ENCODE measurements at places on chromosomes 16 and 17.

GRCh38 chr17:21289902-21290571, 5.5 kb downstream of the MAP2K3 start:
- DNase-seq = no peak

GRCh38 chr17:49344914-49345313, 17.1 kb downstream of the ZNF652 start:
- DNase-seq = no peak

DNA sequence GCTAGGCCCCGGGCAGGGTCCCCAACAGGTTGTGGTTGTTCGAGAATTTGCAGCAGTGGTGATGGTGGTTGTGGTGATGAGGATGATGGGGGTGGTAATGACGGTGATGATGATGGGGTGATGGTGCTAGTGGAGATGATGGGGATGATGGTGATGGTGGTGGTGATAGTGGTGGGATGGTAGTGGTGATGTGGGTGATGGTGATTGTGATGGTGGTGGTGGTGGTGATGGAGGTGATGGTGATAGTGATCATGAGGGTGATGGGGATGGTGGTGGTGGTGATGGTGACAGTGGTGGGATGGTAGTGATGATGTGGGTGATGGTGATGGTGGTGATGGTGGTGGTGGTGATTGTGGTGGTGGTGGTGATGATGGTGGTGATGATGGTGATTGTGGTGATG, 343.3 kb downstream of the SEC14L1 start:
- DNase-seq = no peak

GRCh38 chr16:65059406-65059980, 62.4 kb downstream of the CDH11 start:
- no peak for DNase-seq

DNA sequence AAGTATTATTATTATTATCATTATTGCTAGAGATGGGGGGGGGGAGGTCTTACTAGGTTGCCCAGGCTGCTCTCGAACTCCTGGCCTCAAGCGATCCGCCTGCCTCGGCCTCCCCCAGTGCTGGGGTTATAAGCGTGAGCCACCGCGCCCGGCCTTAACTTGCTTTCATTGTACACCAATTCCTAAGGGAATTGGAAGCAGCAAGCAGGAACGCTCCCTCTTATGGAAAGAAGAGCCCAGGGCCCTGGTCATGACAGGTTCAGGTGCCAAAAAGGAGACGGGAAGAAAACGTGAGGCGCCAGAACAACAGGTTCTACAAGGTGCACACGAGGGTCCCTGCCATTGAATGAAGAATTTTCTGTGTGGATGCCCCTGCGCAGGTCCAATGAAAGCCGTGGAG, 540 bp upstream of the RPL38 start:
- DNase-seq = no peak

DNA sequence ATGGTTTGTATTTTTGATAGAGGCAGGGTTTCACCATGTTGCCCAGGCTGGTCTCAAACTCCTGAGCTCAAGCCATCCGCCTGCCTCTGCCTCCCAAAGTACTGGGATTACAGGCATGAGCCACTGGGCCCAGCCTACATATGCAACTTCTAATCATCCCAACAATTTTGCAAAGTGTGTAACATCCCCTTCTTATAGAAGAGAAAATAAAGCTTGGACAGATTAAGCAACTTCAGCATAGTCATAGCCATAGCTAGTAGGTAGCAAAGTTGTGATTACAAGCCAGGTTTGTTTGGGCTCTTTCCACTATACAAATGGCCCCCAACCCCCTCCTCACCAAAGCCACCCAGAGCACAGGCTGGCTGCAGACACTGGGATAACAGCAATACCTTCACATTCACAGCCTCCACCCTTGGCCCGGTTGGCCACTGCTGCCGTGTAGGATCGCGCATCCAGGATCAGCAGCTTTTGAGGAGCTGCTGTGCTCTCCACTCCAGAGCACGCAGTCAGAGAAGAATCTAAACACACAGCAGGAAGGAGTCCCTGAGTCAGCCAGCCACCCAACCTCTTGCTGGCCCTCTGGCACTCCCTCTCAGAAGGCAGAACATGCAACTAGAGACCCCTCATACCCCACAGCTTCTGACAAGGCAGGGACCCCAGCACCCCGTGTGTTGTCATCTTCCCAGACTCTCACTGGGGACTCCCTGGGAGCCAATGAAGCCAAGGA, 7.9 kb downstream of the MTMR4 start:
- peak; percentile 46 for DNase-seq

GRCh38 chr17:8736362-8736761, 8.3 kb downstream of the CCDC42 start:
- DNase-seq = no peak

- DNase-seq = no peak
Observed at GRCh38 chr17:36592316-36592715, 637 bp downstream of the DHRS11 start.

GRCh38 chr17:7644775-7645174, 6.0 kb upstream of the ATP1B2 start:
- no peak for DNase-seq

DNA sequence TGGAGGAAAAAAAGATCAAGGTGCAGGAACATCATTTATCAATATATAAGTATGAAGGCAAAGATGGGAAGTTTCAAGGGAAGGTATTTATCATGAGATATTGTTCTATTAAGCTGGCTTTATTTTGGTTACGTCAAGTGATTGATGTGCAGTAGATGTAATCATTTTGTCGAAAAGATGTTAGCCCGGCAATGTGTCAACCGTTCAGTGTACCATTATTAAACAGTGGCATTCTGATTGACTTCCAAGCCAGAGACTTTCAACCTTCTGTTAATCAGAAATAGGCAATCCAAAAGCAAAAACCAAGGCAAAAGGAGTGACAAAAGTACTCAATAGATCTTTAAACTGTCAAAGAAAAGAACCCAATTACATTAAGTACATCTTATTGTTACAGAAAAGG, 1340.3 kb upstream of the GOT2 start:
- no peak for DNase-seq

DNA sequence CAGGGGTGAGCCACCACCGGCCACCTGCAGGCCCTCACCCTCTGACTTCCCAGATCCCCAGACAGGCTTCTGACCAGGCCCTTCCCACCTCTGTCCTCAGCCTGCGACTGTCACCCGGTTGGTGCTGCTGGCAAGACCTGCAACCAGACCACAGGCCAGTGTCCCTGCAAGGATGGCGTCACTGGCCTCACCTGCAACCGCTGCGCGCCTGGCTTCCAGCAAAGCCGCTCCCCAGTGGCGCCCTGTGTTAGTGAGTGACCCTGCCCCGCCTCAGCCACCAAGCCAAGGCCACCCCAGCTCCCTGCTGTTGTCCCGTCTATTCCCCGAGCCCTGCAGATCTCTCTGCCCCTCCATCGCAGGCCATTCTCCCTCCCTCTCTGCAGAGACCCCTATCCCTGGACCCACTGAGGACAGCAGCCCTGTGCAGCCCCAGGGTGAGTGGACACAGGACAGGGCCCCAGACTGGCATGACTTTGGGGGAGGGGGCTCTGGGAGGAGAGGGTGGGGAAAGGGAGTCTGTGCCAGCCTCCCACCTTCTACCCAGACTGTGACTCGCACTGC, 1.9 kb downstream of the NTN3 start:
- no peak for DNase-seq

- peak; percentile 20 for DNase-seq
Observed at GRCh38 chr16:54282202-54282927, 4.2 kb downstream of the IRX3 start.

DNA sequence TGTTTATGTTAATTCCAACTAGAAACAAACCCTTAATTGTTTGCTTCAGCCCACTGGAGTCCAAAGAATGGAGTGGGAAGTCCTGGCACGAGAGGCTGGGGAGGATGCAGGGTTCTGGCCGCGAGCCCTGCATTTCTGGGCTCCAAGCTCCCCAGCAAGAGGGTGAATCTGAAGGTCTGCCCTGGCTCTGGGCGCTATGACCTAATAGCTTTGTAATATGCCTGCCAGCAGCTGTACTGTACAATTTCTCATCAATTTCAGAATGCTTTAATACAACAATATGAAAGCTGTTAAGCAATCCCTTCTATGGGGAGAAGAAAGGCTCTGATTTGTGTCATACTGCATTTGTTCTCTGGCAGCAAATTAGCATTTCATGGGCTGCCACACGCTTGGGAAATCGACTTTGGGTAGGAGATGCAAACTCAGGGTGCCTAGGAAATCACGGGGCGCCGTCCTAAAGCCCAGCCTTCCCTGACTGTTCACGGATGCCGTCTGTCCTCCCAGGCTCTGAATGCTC, 43.8 kb downstream of the NDEL1 start:
- DNase-seq = peak; percentile 36

DNA sequence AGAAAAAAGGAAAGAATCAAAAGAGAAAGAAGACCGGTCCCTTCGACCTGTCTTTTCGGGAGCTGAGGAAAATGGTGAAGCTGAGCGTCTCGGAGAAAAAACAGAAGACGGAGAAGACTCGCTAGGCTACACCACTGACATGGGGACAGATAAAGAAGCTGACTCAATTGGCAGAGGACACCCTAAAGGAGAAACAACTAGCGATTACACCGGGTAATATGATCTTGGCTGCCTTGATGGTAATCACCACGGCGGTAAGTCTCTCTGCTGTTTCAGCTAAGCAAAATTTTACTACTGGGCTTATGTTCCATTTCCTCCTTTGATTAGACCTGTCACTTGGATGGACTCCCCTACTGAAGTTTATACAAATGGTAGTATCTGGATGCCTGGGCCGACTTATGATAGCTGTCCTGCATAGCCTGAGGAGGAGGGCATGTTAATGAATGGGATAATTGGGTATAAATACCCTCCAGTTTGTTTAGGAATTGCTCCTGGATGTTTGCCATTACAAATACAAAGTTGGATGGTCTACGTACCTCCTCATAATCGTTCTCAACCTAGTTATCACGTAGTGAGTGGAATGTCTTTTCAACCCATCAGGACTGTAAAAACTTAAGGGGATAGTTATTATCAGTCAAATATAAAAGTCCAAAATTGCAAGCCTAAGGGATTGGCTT, 24.1 kb downstream of the ALOX15B start:
- DNase-seq = no peak

DNA sequence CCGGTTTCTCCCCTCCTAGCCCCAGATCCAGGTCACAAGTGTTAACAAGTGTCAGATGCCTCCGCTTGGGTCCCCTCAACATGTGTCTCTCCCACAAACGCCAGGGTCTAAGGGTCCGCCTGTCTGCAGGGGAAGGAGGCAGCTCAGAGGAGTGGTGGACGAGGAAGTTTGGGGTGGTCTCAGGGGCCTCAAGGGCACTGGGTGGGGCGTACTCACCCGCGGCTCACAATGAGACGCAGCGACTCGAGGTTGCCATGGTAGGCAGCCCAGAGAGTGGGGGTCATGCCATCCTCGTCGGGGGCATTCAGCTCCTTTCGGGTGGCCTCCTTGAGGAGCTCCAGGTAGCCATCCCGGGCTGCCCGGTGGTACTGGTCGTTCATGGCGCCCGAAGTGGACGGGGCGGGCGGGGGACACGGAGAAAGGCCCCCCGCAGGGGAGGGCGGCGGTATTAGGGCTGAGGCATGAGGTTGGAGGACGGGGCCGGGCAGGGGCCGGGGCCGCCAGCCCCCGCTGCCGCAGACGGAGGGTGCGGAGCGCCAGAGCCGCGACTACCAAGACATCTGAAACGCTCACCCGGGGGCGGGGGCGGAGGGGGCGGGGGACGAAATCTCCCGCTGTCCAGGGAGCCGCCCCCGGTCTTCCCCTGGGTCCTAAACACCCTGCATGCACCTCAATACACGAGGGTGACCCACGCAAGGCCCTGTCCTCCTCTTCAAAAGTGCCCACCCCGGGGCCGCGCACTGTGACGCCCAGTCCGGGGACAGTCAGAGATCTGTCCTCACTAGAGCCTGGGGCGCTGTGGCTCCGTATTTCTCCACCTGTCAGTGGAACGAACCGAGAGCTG, at the start of gene USH1G:
USH1G (minus strand) TSS at position 562 of the 844 bp plus-strand sequence; CDS start at position 380, 182 bp downstream.
- no peak for DNase-seq

- DNase-seq = no peak
Observed at GRCh38 chr17:67211742-67212141, 33.3 kb downstream of the HELZ start.

- no peak for DNase-seq
Observed at GRCh38 chr16:49344401-49344800, 29.2 kb upstream of the C16orf78 start.

GRCh38 chr16:66750279-66751052, 943 bp downstream of the DYNC1LI2 start:
- no peak for DNase-seq

- DNase-seq = no peak
Observed at GRCh38 chr16:49455991-49456745, 82.6 kb downstream of the C16orf78 start.

DNA sequence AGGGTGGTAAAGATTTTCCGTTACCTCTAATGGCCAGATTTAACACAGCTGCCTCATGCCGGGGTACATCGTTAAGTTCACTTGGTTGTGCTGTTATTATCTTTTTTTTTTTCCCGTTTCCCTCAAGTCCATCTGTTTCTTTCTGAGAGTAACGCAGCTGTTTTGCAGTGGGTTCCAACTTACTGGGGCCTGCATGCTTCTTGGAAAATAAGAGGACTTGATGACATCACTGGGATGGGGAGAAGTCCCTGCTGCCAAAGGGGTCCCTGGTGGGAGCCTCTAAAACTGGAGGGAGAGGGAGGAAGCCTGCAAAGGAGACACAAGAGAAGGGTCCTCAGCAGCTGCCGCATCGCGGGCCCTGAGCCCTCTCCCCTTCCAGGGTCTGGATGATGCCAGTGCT, 77.8 kb upstream of the NOL11 start:
- DNase-seq = no peak

DNA sequence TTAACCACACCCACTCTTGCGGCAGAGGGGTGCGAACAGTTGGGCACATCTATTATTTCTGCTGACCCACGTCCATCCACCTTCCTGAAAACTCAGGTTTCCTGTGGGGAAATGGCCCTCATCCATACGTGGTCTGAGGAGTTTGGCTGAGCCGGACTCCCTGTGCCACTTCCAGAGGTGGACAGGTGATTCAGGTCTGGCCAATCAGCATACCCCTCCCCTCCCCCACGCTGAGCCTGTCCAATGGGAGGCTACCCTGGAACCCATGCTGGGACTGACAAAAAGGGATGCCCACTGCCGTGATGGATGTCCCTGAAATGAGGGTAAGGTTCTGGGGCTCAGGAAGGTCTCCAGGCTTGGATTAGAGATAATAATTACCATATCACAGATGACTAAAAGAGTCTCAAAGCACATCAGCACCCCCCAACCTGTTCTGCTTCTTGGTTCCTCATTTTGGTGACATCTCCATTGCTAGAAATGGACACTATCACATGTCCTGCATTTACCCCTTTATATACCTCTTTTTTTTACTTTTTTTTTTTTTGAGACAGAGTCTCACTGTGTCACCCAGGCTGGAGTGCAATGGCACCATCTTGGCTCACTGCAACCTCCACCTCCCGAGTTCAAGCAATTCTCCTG, 5.3 kb upstream of the MAPK7 start:
- no peak for DNase-seq

GRCh38 chr17:21300601-21301571, 16.4 kb downstream of the MAP2K3 start:
- DNase-seq = no peak
